ENCODE measurements at places on chromosomes 7 and 10.

- peak; percentile 47 for DNase-seq
These were observed 5.6 kb downstream of the LRRTM3 start for GRCh38 chr10:66931340-66931948.

DNA sequence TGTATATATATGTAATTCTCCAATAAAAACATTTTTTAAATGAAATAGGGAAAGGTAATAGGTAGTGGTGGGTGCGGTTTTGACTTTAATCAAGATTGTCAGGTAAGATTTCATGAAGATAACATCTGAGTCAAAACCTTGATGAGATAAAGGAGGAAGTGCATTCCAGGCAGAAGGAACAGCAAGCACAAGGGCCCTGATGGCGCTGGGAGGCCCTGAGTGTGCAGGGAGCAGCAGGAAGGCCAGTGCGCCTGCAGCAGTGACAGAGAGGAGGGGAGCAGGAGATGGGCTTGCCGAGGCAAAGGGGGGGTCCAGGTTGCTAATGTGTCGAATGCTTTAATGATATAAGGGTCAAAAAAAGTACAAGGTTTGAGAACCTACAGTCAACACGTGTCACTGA, 69.8 kb downstream of the GNA12 start:
- no peak for DNase-seq

- DNase-seq: no peak
These were observed 67.9 kb downstream of the OAT start for GRCh38 chr10:124350806-124351205.

DNA sequence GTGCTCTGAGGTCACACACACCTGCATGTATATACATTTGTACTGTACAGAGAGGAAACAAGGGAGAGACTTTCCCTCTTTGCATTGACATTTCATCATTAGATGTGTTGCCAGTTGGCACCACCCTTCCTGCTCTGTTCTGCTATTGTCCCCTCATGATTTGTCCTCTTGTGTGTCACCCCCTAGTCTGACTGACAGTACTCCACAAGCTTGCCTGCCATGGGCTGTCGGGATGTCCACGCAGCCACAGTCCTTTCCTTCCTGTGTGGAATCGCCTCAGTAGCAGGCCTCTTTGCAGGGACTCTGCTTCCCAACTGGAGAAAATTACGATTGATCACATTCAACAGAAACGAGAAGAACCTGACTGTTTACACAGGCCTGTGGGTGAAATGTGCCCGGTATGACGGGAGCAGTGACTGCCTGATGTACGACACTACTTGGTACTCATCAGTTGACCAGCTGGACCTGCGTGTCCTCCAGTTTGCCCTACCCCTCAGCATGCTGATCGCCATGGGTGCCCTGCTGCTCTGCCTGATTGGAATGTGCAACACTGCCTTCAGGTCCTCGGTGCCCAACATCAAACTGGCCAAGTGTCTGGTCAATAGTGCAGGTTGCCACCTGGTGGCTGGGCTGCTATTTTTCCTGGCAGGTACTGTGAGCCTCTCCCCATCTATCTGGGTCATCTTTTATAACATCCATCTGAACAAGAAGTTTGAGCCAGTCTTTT, 9.4 kb downstream of the CLDN12 start:
- DNase-seq: no peak

- no peak for DNase-seq
These were observed 857.9 kb downstream of the TYW1 start for GRCh38 chr7:67854221-67855178.

DNA sequence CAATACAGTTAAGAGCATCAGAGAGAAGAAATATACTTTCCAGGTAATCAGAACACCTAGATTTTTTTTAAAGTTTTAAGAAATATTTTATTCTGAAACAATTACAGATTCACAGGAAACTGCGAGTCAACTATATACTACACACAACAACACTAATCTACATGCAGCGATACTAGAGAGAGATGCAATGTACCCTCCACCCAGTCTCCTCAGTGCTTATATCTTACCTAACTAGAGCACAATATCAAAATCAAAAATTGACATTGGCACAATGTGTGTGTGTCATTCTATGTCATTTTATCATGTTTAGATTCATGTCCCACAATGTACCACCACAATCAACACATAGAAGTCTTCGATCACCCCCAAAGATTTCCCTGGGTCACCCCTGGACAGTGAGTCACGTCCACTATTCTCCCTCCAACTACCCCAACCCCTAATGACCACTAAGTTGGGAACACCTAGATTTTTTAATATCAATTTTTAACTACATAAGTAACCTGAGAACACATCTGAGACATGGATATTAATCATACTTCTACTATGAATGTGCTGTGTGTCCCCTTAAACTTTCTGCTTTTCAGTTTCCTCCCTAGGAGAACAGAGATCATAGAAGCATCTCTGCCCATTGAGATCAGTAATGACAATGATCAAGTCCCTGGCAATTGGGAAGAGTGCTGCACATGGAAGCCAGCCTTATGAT, 86.5 kb downstream of the GSAP start:
- DNase-seq: no peak

All from AG04449 (cell line).